ENCODE measurements at places on chromosomes 5 and 9. TPM values are rescaled to one million over a fixed set of nuclear protein-coding genes. Genes with fewer than 3 reads are reported as not detected.

The WHRN gene
- 11.0 TPM for total RNA-seq

The CENPK gene
- total RNA-seq, result 11.3 TPM

- no peak for DNase-seq
These were observed 308.2 kb downstream of the ZNF608 start for GRCh38 chr5:124438026-124438902.

DNA sequence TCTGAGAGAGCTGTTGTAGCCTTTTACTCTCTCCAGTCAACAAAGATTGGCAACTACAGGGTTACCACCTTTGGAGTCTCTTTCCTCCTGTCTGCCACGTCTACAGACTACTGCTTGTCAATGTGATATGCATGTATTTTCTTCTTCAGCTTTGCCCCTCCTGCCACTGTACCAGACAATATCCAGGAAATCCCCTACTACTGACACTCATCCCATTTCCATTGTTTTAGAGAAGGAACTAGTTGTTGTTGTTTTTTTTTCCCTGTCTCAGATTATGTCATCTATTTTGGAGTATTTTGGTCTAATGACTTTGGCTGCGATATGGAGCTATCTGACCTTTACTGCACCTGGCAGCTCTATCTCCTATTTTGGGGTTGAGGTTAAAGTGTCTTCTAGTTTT, 50.1 kb upstream of the MACIR start:
- DNase-seq, result no peak

All from osteocyte (in vitro differentiated cells).